Naive B cell (primary cell): ENCODE measurements at places on chromosomes 3 and 15. TPM values are rescaled to one million over a fixed set of nuclear protein-coding genes. Genes with fewer than 3 reads are reported as not detected.

- H3K4me3 ChIP-seq = peak overlapping the region; percentile 21
- peaks cover 25% of the 10 kb centered on the region for H3K27me3 ChIP-seq
- no peak overlapping the region for H3K27ac ChIP-seq
- DNase-seq = no peak
Measured at GRCh38 chr15:65409036-65409631, 13.6 kb downstream of the IGDCC4 start.

Gene CA12
- polyA plus RNA-seq = not detected

- peaks cover 24% of the 10 kb centered on the region for H3K36me3 ChIP-seq
- H3K27me3 ChIP-seq = no peaks in the 10 kb centered on the region
- H3K4me3 ChIP-seq = peak overlapping the region; percentile 98
Measured at GRCh38 chr3:108218811-108219210, 3.4 kb downstream of the IFT57 start.

DNA sequence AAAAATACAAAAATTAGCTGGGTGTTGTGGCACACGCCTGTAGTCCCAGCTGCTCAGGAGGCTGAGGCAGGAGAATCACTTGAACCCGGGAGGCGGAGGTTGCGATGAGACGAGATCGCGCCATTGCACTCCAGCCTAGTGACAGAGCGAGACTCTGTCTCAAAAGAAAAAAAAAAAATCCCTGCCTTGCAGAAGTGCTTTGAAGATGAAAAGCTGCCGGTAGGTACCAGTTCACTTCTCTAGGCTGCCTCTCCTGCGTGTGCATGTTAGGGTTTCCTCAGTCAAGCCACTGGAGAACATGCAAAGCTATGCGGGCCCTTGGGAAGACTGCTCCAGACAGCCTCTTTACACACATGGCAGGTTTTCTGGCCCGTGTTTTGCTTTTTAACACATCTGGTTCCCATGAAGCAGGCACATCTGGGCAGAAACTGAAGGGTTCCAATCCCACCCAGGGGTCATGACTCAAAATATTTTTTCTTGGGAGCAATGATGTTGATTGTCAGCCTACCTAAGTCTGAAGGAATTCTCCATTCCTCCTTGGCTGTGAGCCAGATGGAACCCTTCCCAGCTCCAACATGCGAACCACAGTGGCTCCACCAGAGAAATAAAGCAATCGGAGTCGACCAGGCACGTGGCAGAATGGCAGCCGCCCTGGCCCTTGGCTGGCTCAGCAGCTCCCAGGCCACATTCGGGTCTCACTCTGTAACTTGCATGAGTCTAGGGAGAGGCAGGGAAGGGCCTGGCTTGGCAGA is 29.6 kb downstream of the MGLL start:
- DNase-seq = no peak
- no peak overlapping the region for H3K4me3 ChIP-seq
- peak overlapping the region; percentile 26 for H3K27ac ChIP-seq
- H3K27me3 ChIP-seq = no peaks in the 10 kb centered on the region
- H3K36me3 ChIP-seq = no peaks in the 10 kb centered on the region

DNA sequence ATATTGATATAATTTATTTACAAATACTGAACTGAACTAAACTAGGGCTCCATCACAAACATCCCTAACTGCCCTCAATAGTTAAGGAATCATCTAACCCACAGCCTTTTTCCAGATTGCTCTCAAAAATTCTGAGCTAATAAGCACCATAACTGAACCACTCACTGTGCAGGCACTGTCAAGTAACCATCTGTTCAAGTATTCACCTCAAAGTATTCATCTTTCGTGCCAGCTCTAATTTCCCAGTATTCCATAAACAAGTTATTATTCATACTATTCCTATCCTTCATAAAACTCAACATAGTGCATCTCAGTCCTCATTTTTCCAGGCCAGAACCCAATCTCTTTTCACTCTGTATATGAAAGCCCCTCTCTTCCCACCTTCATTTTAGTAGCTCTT is 41.1 kb downstream of the THBS1 start:
- peaks cover 3% of the 10 kb centered on the region for H3K4me1 ChIP-seq
- no peak overlapping the region for H3K27ac ChIP-seq
- DNase-seq = no peak
- no peak overlapping the region for H3K4me3 ChIP-seq
- no peaks in the 10 kb centered on the region for H3K36me3 ChIP-seq

Gene COX17
- polyA plus RNA-seq = 67.3 TPM

- H3K27me3 ChIP-seq = no peaks in the 10 kb centered on the region
- peaks cover 36% of the 10 kb centered on the region for H3K36me3 ChIP-seq
- peaks cover 26% of the 10 kb centered on the region for H3K4me1 ChIP-seq
- H3K27ac ChIP-seq = no peak overlapping the region
- no peak overlapping the region for H3K4me3 ChIP-seq
Measured at GRCh38 chr3:47496892-47497291, 16.6 kb downstream of the ELP6 start.

- no peaks in the 10 kb centered on the region for H3K4me1 ChIP-seq
- H3K27ac ChIP-seq = no peak overlapping the region
- no peaks in the 10 kb centered on the region for H3K36me3 ChIP-seq
- H3K4me3 ChIP-seq = no peak overlapping the region
- H3K27me3 ChIP-seq = no peaks in the 10 kb centered on the region
Measured at GRCh38 chr3:29186131-29186599, 94.7 kb upstream of the RBMS3 start.

GRCh38 chr3:117165601-117166051 is 456.0 kb downstream of the TUSC7 start:
- no peaks in the 10 kb centered on the region for H3K27me3 ChIP-seq
- no peak overlapping the region for H3K4me3 ChIP-seq
- no peaks in the 10 kb centered on the region for H3K36me3 ChIP-seq
- no peak for DNase-seq

GRCh38 chr15:49801796-49802195 is 180.9 kb downstream of the DTWD1 start:
- no peaks in the 10 kb centered on the region for H3K4me1 ChIP-seq
- DNase-seq = no peak
- peaks cover 5% of the 10 kb centered on the region for H3K27me3 ChIP-seq
- H3K27ac ChIP-seq = no peak overlapping the region
- no peak overlapping the region for H3K4me3 ChIP-seq

DNA sequence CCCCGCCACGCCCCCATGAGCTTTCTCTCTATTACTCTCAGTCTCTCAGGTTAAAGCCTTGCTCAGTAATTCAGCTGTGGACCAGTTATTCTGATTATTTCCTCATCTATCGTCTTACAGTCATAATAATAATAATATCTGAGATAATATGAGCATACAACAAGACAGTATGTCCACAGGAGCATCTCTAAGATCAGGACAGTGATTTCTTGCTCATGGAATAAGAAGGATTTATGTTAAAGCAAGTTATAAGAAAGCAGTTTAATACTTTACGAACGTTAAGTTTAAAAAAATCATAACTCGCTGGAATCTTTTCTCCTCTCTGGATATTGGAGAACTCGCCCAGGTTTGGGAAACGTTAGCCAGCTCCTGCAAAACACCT is 643 bp upstream of the LMCD1 start:
- H3K27me3 ChIP-seq = peaks cover 5% of the 10 kb centered on the region
- H3K4me3 ChIP-seq = peak overlapping the region; percentile 75
- no peaks in the 10 kb centered on the region for H3K36me3 ChIP-seq
- H3K27ac ChIP-seq = no peak overlapping the region
- H3K4me1 ChIP-seq = peaks cover 7% of the 10 kb centered on the region

Gene PRR20G
- not detected for polyA plus RNA-seq

DNA sequence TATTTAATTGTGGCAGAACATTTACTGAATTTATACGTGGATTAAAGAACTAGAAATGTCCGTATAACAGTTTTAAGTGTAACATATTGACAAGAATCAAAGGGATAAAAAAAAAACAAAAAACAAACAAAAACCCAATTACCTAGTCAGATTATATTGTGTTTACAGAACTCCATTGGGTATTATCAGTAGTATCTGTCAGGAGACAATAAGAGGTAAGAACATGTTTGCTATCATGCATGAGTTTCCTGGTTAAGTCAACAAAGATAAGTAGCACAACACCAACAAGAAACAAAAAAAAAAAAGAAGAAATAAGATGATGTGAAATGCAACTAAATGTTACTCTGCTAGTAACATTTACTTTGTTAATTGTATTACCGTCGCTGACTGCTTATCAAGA is 570.6 kb downstream of the ZBBX start:
- no peaks in the 10 kb centered on the region for H3K36me3 ChIP-seq
- H3K4me3 ChIP-seq = no peak overlapping the region
- H3K27me3 ChIP-seq = no peaks in the 10 kb centered on the region
- no peak for DNase-seq

Gene HCN4
- not detected for polyA plus RNA-seq

Gene ILDR1
- polyA plus RNA-seq = 0.36 TPM
